Ovary (tissue), 10 donors: ENCODE measurements at places on chromosomes 6 and 20.

GRCh38 chr6:80543151-80543550, 436.7 kb downstream of the BCKDHB start:
- DNase-seq: no peak

- DNase-seq: no peak
Measured at GRCh38 chr6:122652431-122652830, 42.2 kb downstream of the PKIB start.

DNA sequence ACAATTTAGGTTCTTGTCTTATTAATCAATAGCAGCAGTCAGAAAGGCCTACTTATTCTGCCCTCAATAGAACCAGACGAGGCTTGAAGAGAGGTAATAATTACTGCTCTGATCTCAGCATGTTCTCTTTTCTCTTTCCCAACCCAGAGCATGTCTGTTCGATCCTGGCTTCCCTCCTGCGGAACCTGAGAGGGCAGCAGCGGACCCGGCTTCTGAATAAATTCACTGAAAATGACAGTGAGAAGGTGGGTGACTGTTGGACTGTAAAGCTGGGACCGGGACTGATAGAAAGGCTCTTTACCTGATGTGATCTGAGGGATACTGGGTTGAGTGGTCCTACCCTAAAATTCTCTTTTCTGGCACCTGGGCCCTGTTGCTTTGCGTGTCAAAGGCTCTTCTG, 63.0 kb upstream of the VSTM2L start:
- no peak for DNase-seq

- DNase-seq: no peak
Measured at GRCh38 chr6:43851204-43851865, 81.3 kb downstream of the VEGFA start.

- DNase-seq: no peak
Measured at GRCh38 chr20:53847139-53847836, 223.1 kb downstream of the BCAS1 start.

DNA sequence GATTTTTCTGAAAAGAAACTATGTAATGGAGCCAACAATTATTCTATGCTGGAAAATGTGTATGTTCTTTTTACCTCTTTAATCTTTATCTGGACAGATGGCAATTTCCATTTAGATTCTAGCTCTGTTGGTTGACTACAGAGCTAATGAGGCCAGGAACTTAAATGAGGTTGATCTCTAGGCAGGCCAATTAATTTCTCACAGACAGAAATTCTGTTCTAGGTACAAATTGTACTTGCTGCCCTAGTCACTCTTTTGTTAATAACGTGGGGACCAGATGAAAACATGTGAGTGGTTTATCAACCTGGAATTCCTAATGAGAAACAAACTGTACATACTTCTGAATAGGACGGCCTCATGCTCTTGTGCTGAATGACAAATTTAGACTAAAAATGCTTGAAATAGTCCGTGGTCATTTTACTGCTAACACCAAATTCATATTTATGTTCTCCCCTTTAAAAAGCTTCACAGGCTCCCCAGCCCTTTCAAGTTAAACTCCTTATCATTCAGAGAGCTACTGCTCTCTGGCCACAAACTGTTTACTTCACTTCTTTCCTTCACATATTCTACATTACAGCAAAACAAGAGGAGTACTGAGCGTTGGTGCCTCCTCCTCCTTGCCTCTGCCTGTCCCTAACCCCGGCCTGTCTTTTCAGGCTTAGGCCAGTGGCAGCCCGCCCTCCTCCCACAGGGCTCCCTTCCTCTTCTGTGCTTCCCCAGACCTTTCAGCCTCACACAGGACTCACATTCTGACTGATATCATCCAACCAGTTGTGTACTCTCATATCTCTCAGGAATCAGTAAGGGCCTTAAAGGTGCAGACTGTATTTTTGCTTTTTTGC, 41.4 kb downstream of the DTNBP1 start:
- no peak for DNase-seq

GRCh38 chr6:37503309-37503965, 3.7 kb upstream of the CCDC167 start:
- no peak for DNase-seq

- DNase-seq: no peak
Measured at GRCh38 chr6:135904666-135905065, 53.2 kb downstream of the PDE7B start.

DNA sequence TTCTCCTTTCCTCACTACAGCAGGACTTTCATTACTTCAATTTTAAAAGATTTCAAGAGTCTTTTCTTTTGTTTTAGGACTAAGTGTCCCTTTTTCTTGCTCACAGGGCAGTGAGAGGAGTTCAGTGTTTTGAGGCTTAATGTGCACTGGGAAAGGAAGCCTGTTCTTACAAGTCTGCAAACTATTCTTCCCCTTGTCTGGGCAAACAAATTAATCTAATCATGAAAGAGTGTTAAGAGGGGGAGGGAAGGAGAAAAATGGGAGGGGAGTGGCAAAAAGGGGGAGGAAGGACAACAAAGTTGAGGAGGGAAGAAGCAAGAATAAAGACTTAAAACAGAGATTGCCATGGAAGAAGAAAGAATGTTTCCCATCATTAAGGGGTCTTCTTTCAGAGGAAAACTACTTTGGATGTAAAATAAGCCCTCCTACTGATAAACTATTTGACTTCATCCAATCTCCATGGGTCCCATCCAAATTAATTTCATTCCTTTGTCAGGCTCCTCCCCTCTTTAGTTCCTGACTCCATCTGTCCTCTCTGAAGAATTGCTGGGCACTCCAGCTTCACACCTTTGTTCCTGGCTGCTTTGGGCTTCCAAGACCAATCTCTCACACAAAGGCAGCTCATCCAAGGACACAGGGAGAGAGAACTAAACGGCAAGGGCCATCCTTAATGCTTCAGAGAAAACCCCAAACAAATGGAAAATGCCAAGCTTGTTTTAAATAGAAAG, 244.5 kb downstream of the TPBG start:
- no peak for DNase-seq

DNA sequence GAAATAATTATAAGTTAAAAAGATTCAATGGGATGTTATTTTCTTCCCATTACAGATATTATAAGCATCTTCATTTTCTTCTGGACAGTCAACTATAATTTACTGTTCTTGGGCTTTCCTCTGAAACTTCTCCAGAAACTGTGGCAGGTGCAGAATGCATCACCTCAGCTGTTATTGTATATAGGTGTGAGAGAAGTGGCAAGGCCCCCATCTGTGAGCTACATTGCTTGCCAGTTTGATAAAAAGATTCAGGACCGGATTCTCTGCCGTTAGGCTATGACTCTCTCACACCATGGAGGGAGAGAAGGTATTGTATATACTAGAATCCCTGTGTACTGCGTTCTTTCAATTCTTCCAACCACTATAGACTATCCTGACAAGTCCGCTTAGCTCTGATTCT, 135.8 kb upstream of the CENPW start:
- no peak for DNase-seq

DNA sequence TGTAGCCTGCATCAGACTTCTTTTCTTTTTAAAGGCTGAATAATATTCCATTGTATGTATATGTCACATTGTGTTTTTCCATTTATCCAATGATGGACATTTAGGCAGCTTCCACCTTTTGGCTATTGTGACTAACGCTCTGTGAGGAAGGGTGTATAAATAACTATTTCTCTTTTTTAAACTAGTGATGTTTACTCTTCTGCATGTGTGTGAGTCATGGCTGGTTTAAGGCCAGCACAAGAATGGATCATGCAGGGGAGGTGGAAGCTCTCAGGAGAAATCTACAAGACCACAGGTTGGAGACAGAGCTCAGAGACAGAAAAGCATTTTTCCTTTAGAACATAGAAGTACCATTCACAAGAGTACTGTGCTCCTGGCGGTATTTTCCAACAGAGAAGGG, 307.2 kb downstream of the SOX4 start:
- DNase-seq: no peak

DNA sequence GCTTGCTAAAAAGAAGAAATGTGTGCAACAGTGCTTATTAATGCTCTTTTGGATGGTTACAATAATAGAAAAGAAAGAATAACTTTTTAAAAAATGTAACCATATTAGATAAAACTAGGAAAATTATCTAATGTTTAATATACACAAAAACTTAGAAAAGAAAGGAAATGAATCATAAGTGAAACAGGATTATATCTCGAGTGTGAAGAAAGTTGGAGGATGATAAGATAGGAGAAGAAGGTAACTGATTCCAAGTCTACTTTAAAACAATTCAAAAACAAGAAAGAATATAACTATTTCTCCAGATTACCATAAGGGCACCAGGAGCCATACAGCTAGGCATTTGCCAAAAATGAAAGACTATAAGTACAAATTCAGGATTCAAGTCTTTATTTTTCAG, 73.0 kb downstream of the PHIP start:
- no peak for DNase-seq

DNA sequence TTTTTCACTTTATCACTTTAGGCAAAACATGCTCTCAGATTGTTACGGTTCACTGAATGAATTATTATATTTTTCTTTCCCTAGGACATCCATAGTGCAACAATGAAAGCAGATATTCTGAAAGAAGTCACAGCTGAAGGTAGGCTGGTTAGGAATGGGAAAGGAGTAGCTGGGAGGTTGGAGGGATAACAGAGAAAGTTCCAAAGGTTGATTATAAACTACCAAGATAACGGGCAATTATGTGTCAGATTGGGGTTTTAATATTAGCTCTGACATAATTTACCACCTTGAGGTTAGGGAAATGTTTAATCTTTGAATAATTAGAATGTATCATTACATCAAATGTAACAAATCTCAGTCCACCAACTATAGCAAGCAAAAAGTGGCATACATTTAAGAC, 96.5 kb downstream of the HTR1B start:
- no peak for DNase-seq

GRCh38 chr20:21265261-21266190, 37.6 kb upstream of the XRN2 start:
- DNase-seq: no peak

DNA sequence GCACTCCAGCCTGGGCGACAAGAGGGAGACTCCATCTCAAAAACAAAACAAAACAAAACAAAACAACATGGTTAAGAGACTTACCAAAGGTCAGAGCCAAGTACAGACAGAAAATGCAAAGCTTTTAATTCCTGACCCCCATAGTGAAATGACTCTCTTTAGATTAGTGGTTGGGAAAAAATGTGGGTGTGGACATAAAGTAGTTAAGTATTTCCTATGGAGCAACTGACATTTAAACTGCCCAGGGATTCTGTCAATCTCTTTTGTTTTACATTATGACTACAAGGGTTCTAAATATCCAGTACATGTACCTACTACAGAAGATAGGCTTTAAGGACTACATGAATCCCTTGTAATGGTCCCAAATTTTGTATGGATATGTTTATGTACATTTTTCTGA, 75.1 kb downstream of the IRAK1BP1 start:
- no peak for DNase-seq

DNA sequence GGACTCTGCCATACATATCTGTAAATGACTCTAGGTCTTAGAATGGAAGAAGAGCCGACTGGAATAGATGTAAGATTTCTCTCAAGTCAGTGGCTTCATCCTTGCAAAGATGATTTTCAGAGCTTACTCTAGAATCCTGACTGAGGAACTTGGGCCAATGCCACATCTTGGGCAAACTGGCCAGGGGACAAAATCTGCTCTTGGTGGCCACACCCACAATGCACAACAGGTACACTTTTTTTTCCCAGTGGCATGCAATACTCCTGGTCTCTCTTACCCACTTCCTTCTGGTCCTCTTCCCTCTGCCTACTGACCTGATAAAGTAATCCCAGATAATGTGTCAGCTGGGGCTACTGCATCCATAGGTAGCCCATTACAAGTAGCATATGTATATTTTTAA, 13.4 kb downstream of the CLIC5 start:
- no peak for DNase-seq

DNA sequence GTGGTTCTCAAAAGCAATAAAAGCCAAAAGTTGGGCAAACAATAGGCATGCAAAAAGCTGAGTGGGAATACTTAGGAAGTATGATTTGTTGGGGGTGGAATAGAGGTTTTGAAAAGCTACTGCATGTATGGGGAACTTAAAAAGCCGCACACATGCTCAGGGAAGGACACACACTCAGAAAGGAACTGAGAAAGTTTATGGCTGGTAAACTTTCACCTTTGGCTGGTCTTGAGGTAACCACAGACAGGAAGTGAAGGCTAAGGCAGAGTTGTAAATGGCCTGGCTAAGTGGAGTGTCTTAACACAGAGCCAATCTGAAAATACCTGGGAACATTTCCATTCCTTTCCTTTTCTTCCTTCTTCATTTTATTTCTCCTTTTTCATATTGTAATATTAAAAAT, 134.5 kb upstream of the EXOC2 start:
- no peak for DNase-seq

GRCh38 chr6:17577059-17577458, 23.0 kb upstream of the FAM8A1 start:
- DNase-seq: no peak
